NCI-H2227 treated with DMSO at 0.1 percent for 48 hours (cell line): ENCODE measurements at places on chromosomes 3 and 15.

DNA sequence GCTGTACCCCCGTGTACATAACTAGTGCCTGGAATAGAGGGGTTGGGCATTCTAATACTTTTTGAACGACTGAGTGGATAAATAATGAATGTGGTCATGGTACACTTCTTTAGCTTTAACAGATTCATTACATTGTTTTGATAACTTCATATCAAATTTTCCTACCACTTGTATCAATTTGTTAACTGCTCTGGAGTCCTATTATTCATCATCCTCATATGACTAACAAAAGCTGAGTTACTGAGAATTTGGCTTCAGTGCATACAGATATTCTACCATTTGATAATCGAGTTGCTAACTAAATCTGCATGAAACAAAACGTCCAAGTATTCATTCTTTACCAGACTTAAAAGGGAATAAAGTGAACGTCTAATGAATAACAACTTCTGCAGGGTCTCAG lies 31.7 kb downstream of the FRMD5 start:
- no peak for DNase-seq

DNA sequence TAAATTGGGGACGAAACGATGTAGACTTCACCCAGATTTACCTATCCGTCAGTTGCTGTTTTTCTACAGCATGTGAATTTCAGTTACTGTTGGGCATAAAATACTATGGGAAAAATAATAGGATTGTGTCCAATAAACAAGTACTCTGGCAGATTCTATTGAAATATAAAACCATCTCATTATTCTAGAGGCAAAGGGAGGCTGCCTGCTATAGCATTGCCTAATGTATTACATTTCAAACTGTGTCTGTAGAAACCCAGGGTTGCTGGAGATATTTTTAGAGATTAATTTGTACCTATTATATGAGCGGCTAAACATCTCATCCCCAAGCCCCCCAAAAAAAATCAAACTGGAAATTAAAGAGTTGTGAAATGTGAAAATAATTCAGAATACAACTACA lies 159.6 kb upstream of the IL12A start:
- DNase-seq = no peak

GRCh38 chr3:142148044-142148791 lies 1.1 kb downstream of the TFDP2 start:
- DNase-seq = no peak

- no peak for DNase-seq
These were observed 21.8 kb downstream of the CDCP1 start for GRCh38 chr3:45124352-45124751.

DNA sequence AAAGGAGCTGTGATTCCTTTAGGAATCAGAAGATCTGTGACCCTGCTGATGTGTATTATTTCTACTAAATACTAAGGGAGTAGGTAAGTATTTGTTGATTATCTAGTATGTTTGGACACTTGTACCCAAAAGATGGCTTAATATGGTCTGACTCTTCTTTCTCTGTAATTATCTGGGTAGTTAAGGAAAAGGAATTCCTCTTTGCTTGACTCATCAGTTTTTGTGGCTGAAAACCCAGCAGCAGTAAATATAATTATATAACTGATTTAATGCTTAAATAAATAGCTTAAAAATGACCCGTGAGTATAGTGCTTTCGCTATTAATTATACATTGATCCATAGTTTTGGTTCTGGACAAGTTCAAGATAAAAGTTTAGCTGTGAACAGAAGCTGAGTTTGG lies 155.8 kb downstream of the LRTM1 start:
- no peak for DNase-seq

DNA sequence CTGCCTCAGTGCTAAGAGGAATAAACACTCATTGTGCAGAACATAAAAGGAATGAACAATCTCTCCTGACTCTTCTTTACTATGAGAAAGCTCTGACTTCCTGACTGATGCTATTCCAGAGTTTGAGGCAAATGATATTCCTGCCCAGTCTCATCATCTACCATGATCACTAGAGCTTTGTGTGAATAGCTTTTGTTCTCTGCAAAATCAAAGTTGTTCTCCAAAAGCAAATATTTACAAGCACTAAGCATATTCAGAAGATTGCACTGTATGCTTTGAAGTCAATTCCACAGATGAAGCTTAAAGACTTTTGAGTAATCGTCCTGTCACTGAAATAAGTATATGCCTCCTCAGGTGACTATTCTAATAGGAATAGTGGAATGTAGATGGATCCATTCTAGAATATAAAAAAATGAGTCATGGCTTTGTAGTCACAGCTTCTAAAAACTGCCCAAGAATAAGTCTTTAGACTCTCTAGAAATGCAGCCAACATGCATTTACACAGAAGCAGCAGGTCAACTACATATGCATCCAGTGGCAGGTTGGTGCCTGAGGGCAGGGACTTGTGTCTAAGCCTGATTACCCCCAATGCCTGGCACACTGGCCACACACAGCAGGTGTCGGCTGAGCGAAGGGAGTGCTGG lies 34.6 kb downstream of the TNFAIP8L3 start:
- DNase-seq = no peak

DNA sequence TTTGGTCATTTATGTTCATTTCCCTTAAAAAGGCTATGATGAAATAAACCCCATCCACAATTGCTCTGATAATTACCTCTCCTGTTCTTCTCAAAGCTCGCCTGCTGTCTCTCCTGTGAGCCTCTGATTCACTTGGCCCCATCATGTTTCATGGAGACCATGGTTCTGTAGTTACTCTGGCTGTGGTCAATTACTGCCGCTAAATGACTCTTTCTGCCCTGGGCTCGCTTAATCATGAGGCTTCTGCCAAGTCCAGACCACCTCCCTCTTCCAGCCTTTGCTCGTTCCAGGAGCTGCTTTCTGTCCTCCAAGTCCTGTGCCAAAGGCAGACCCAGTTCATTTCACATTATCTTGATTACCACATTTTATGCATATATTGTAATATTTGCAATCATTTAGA lies 91.9 kb downstream of the THSD4 start:
- no peak for DNase-seq

DNA sequence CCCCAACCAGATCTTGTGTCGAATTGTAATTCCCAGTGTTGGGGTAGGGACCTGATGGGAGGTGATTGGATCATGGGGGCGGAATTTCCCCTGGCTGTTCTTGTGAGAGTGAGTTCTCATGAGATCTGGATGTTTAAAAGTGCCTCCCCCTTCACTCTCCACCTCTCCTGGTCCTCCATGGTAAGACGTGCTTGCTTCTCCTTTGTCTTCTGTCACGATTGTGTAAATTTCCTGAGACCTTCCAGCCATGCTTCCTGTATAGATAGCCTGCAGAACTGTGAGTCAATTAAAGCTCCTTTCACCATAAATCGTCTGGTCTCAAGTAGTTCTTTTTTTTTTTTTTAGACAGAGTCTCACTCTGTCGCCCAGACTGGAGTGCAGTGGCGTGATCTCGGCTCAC lies 42.3 kb downstream of the NR1D2 start:
- no peak for DNase-seq

GRCh38 chr3:125375950-125376679 lies 990 bp upstream of the ZNF148 start:
- DNase-seq = no peak
